ENCODE measurements at places on chromosomes 4 and X.
A peak's percentile ranks its signal among the peaks of the same experiment; 100 is the strongest.

DNA sequence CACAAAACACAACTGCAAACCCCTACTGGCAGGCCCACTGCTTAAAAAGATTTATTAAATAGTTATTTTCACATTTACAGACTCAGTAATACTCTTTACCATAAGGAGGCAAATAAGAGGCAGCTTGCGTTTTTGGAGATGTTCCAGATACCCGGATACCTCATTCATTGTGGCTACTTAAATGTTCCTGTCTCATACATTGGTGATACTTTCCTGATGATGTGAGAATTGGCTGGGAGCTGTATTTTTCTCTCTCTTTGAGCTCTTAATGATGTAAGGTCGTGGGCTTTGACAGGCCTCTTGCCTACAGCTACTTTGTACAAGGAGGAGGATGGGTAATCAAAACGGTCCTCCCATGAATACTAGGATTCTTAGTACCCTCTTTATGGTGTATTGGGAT, 101.5 kb downstream of the AKAP4 start:
- DNase-seq: no peak

GRCh38 chr4:7187691-7188090, 4.6 kb upstream of the SORCS2 start:
- no peak for DNase-seq

DNA sequence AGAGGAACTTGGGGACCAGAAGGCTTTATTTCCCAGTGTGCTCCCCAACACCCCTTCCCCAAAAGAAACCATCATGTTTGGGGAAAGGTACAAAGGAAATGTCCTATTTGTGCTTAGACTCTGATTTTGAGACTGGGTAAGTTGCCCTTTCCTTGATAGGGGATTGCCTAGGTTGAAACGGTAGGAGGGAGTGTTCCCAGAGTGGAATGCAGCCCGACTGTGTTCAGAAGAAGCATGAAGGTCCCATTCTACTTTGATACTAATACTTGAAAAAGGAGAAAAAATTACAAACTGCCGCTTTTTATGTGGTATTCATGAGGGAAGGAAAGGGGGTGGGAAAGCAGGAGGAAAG, 32.4 kb upstream of the TMEM131L start:
- no peak for DNase-seq

DNA sequence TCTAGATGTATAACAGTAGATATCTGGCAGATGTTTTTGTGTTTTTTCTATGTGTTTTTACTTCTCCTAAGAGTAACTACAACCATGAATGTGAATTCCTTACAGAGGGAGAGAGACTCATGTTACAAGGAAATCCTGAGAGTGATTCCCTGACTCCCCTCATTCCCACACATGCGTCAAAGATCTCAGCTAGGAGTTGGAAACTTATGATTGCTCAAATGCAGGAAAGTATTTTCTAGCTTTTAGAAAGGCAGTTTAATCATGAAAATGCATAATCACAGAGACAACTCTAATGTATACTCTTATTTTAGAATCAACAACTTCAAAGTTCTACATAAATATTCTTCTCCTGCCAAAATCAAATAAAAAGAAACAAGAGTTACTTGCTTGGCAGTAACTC, 121.8 kb downstream of the PDE5A start:
- no peak for DNase-seq

- no peak for DNase-seq
Observed at GRCh38 chrX:45876206-45876605, 669.0 kb downstream of the ZNF674 start.

- no peak for DNase-seq
Observed at GRCh38 chr4:7515390-7515902, 80.7 kb upstream of the PSAPL1 start.

GRCh38 chrX:15911734-15912550, 57.3 kb upstream of the AP1S2 start:
- DNase-seq: peak; percentile 23

- DNase-seq: no peak
Observed at GRCh38 chrX:110042496-110042895, 39.6 kb downstream of the TMEM164 start.

DNA sequence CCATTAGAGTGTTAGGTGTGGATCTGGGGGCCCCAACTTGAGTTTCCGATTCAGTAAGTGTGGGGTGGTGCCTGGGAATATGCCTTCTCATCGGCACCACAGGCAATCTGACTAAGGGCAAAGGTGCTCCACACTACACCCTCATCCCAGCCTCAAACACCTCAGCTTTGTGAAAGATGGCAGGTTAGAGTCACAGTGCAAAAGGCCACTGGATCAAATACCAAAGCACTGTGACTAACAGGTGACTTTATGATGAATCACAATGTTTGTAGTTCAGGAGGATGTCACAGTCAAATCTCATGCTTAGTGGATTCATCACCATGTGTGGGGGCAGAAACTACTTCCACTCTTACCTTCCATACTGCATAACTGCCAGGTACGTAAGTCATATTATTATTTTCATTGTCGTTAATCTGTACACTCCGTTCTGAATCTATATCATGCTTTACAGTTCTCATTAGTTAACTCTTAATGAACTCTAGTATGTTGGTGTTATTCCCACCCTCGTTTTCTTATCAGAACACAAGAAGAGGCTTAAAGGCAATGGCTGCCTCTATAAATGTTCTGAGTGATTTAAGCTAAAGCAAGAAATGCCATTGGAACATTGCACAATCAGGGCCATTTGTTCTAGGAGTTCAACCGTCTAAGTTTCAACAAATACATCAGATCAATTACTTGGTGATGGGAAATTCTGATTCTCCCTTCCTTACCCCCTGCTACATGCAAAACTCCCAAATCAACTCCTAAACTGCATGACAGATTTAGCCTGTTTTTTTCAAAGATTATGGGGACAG, 50.2 kb downstream of the PRKG2 start:
- no peak for DNase-seq

- no peak for DNase-seq
Observed at GRCh38 chr4:147927377-147928137, 195.7 kb downstream of the ARHGAP10 start.

GRCh38 chr4:15682242-15683142, 865 bp downstream of the FAM200B start:
- no peak for DNase-seq

- no peak for DNase-seq
Observed at GRCh38 chrX:7362111-7362510, 214.2 kb upstream of the PUDP start.

- DNase-seq: no peak
Observed at GRCh38 chr4:61296144-61296543, 96.0 kb downstream of the ADGRL3 start.

GRCh38 chrX:20513185-20513584, 246.5 kb upstream of the RPS6KA3 start:
- no peak for DNase-seq

- no peak for DNase-seq
Observed at GRCh38 chr4:5510504-5510903, 197.9 kb downstream of the EVC2 start.

DNA sequence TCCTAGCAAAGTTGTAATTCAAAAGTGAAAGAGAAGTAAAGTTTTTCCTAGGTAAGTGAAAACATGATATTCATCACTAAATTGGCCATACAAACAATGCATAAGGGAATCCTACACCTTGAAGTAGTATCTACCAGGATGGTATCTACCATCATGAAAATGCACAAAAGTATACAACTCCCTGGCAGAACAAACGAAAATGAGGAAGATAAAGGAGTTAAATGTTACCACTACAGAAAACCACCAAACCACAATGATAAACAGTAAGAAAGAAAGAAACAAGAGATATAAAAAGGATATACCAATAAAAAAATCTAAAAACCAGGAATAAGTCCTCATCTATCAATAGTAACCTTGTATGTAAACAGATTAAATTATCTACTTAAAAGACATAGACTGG, 26.9 kb downstream of the GK2 start:
- no peak for DNase-seq

- DNase-seq: no peak
Observed at GRCh38 chr4:123234955-123235354, 161.6 kb upstream of the SPRY1 start.

DNA sequence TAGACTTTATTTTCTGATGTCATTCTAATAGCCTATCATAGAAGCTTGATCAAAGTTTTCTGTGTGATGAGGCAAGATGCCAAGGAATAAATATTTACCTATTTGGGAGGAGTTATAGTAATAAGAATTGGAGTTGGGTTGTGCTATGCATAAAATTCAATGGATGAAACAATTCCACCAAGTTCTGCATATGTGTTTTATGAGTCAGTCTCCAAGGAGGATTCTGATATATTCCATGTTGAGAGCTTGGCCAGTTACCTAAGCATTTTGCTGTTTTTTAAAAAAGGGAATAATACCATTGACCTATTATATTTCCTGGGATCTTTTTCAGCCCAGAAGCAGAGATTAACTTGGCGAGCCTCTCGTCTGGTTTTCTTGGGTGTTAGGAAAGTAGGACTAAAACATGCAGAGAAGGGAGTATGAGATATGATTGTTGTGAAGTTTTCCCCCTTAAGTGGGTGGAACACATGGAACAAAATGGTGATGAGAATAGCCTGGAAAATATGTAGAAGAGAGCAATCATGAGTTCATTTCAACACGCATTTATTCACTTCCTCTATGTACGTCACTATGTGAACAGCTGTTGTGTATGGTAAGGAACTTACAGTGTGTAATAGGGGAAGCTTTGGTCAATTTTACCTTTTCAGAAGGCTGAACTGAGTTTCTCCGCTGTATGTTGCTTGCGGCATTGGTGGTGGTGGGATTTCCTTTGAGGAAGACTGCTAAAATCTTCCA, 39.2 kb downstream of the POLA1 start:
- DNase-seq: no peak

GRCh38 chr4:107292979-107293378, 256.9 kb upstream of the DKK2 start:
- no peak for DNase-seq

- no peak for DNase-seq
Observed at GRCh38 chr4:106875340-106875739, 160.8 kb downstream of the DKK2 start.

GRCh38 chr4:48031802-48032525, 15.4 kb downstream of the NIPAL1 start:
- no peak for DNase-seq

GRCh38 chr4:86626066-86626465, 32.0 kb downstream of the PTPN13 start:
- DNase-seq: no peak

GRCh38 chr4:76083386-76083988, 9.0 kb downstream of the ART3 start:
- DNase-seq: no peak

- no peak for DNase-seq
Observed at GRCh38 chrX:48794911-48795515, 6.9 kb upstream of the HDAC6 start.

GRCh38 chr4:140342620-140343019, 30.8 kb upstream of the SCOC start:
- no peak for DNase-seq

DNA sequence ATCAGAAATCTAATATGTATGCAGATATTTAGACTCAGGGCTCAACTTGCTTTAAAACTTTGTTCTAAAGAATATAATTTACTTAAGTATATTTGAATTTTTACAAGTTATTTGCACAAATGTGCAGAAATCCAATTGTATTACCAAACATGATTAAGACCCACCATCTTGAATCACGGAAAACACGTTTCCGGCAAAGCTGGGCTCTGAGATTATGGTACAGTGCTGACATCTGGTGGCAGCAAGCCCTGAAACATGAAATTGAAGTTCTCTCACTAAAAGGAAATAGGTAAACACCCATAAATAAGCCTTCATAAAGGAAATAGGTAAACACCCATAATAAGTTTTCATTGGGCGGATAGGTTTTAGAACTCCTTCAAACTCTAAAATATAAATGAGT, 98.3 kb upstream of the MAOA start:
- DNase-seq: peak; percentile 67

GRCh38 chr4:150192986-150193385, 114.7 kb downstream of the DCLK2 start:
- no peak for DNase-seq
